ENCODE measurements at places on chromosomes 7 and 10.

DNA sequence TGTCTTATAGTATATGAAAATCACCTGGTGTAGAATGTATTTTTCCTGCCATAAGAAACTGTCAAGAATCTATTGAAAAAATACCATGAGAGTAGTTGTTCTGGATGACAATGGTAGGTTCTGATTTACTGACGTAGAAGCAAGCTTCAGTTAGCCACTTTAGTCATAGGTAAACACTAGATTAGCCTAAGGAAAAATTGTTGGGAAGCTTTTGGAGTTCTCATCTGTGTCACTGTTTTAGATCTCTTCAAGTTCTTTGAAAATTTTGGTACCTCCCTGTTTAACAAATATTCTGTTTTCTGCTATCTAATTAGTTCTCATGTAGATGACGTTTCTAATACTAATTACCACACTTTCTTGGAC is 131.8 kb downstream of the ADK start:
- DNase-seq: no peak

GRCh38 chr7:102306916-102307677 is 20.4 kb downstream of the SH2B2 start:
- no peak for DNase-seq

DNA sequence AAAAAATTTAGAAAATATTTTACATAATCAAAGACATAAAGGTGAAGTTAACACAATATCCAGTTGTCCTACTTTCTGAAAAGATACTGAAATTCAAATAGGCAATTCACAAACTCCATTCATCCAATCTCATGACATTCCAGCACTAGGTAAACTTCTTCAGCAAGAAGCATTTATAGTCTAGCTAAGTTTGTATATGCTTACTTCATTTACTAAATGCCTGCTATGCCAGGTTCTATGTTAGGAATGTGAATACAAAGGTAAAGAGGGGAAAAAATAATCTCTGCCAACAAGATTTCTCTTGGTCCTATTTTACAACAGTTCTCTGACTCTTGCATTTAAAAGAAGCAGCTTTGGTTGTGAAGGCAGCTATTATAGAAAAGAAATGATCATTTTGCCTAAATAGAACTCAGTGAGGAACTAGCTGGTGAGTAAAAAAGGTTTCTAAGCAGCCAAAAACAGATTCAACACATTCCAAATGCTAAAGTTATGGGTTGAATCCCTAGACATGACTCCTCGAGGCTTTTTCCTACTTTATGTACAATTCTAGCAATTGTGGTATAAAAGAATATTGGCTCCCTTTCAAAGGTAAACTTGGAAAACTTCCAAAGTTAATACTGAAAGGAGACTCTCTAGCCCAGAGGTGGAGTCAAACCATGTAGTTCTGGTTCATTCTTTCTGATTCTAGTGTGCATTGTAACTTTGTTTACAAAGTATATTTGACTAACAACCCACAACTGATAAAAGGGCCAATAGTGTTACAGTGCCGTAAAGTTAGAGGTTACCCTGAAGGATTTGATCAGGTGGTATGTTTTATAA is 30.9 kb upstream of the KLHL7 start:
- DNase-seq: no peak

- no peak for DNase-seq
These were observed 49.4 kb downstream of the FAM171A1 start for GRCh38 chr10:15321431-15322341.

GRCh38 chr10:12510501-12510941 is 161.2 kb downstream of the CAMK1D start:
- no peak for DNase-seq
